ENCODE measurements at places on chromosomes 6 and 20.

- no peak for DNase-seq
Measured at GRCh38 chr6:75656479-75656878, 54.8 kb downstream of the SENP6 start.

DNA sequence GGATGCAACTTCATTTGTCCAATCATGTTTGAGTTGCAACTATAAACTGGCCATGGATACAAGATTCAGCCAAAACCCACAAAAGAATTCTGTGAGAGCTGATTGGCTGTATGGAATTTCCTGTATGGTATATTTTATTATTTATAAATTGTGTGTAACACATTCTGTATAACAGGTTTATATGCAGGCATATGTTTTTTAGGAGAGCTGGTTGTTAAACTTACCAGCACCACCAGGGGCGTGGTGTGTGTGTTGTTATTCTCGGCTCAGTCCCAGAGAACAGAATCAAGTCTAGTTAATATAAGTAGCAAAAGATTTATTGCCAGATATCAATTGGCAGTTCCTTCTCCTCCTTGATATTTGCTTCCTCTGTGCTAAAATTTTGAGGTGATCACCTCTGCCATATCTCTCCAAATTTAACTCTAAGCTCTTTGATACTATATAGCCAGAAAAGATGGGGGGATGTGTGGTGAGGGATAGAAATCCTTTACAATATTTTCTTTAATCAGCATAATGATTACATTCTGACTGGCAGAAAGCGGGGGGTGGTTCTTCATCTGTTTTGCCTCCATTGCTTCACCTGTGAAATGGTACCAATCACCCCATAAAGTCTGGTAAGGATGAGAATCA is 22.9 kb downstream of the CNBD2 start:
- peak; percentile 17 for DNase-seq

- DNase-seq = no peak
Measured at GRCh38 chr20:8414586-8415274, 282.7 kb downstream of the PLCB1 start.

- DNase-seq = peak; percentile 53
Measured at GRCh38 chr6:109793792-109794191, 102.7 kb downstream of the FIG4 start.

DNA sequence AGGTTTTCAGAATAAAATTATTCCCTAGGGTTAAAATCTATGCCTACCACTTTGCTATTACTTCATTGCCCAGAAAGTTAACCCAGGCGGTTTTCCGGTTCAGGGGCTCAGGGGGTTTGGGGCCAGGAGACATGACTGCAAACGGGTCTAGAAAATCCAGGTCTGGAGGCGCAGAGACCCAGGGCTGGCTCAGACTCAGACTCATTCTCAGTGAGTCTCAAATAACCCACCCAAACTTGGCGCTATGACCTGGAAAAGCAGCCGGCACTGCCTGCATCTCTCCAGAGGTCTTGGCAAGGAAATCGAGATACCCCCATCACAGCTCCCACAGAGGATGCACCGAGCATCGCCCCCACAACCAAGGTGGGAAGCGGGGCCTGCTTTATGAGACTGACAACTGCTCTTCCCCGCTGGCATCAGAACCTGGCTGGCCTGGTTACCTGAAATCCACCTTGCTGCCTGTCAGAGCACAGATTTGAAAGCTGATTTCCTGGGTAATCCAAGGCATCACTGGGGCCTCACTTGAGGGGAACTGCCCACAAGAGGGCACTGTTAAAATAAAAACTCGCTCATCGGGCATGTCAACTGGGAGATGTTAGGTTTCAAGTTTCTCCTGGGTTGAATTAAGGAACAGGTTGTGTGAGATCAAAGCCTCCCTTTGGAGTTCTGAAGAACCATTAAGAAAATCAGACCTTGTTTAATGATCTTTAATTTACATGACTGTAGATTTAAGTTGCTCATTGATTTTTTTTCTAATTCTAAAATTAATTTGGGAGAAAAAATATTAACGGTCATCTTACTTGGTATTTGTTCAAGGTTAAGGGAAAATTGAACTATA is 55.1 kb downstream of the KIF16B start:
- DNase-seq = peak; percentile 37

DNA sequence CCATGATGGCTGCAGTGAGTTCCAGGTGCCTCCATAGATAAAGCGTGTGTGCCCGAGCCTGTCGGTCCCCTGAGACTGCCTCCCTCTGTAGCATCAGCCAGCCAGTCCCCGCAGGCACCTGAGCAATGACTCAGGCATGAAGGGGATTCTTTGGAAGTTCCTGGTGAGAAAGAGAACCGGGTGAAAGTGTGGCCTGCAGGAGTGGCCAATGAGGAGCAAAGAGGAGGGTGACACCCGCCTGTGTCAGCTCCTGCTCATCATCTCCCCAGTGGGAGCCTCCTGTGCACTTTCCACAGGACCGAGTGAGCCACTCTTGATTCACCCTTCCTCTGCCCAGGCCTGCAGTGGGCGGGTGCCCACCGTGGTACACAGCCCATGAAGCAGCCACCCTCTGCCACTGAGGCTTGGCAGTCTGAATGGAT is 71.2 kb upstream of the PTPN1 start:
- no peak for DNase-seq

- no peak for DNase-seq
Measured at GRCh38 chr6:153564803-153565202, 433.7 kb upstream of the RGS17 start.

- DNase-seq = no peak
Measured at GRCh38 chr6:154543628-154544027, 33.1 kb upstream of the CNKSR3 start.

GRCh38 chr6:20463396-20463795 is 61.7 kb downstream of the E2F3 start:
- no peak for DNase-seq

- DNase-seq = no peak
Measured at GRCh38 chr6:152173957-152174356, 366.5 kb downstream of the ESR1 start.

GRCh38 chr6:122734529-122735395 is 44.8 kb upstream of the FABP7 start:
- no peak for DNase-seq

GRCh38 chr6:100803264-100804045 is 77.7 kb downstream of the ASCC3 start:
- no peak for DNase-seq

DNA sequence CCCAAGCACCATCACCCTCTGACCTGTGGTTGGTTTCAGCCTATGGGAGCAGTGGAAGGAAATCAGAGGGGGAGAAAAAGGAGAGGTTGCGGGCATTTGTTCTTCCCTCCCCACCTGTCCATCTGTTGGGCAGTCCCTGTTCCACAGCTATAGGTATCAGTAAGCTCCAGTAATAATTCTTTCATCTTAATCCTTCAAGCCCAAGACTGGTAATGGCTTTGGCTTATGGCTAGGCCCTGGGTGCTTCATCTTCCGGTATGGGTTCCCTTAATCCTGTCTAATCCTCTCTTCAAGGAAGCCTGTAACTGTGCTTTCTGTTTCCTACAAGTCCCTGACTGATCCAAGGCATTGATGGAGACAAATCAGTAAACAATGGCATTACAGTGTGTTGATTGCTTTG is 42.2 kb upstream of the STK35 start:
- DNase-seq = no peak

GRCh38 chr6:38118791-38119365 is 299.4 kb downstream of the ZFAND3 start:
- no peak for DNase-seq

- no peak for DNase-seq
Measured at GRCh38 chr6:10269814-10270472, 144.9 kb downstream of the TFAP2A start.

DNA sequence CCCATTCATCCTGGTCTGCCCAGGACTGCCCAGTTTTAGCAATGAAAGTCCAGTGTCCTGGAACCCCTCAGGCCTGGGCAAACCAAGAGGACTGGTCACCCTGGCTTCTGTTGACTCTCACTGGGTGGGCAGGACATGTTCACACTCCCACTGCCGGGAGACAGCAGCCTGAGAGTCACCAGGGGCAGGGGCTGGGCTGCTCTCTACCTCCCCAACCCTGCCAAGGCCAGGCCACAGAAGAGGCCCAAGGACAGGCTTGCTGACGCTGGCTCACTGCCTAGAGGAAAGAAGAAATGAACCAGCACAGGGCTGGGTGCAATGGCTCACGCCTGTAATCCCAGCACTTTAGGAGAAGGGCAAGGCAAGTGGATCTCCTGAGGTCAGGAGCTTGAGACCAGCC is 36.9 kb downstream of the C20orf203 start:
- no peak for DNase-seq

GRCh38 chr20:48738399-48739304 is 89.1 kb downstream of the PREX1 start:
- peak; percentile 95 for DNase-seq

- DNase-seq = no peak
Measured at GRCh38 chr20:48400009-48400408, 427.8 kb downstream of the PREX1 start.

- no peak for DNase-seq
Measured at GRCh38 chr20:8764344-8764962, 304.4 kb upstream of the PLCB4 start.

DNA sequence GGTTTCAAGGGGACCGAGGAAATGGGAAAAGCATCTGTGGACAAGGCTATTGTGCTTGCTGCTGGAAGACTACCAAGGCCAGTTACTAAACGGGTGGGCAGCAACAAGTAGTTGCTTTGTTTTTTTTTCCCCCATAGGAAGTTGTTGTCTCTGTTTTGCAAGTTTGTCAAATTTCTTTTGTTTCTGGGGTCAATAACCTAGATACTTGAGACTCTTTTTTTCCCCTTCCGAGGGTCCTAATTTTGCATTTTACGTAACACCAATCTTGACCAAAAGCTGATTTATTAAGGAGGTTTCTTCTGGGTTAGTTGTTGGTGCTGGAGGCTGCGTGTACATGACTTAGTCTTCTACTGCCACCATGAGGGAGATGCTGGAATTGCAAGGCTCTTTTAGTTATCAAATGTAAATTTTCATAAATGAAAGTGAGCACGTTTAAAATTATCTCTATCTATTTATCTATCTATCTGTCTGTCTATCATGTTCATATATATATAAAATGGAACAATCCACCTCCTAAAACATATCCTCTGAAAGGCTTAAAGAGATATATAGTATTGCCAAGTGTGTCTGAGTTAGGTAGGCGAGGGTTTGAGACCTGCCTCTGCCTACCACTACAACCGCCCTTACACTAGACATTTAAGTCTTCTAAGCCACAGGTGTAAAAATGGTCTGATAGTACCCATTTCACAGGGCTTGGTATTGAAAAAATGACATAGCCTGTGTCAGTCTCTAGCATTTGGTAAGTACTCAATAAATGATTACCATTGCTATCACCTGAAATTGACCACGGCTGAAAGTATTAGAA is 60.2 kb downstream of the GCLC start:
- peak; percentile 78 for DNase-seq

DNA sequence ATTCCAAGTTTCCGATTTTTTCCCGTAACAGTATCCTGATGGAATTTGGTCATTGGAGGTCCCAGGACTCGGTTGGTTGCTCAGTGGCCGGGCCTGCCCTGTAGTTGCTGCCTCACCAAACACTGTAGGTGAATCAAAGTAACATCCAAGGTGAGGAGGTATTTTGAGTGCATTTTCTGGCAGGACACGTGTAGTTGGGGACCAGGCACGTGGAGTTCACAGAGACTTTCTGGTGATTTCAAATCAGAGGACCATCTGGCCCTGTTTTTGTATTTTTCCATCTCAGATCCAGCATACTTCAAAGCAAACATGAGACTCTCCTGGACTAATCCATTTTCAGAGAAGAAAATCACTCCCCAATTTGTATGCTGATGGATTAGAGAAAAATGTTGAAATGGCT is 9.9 kb upstream of the DTD1 start:
- no peak for DNase-seq

DNA sequence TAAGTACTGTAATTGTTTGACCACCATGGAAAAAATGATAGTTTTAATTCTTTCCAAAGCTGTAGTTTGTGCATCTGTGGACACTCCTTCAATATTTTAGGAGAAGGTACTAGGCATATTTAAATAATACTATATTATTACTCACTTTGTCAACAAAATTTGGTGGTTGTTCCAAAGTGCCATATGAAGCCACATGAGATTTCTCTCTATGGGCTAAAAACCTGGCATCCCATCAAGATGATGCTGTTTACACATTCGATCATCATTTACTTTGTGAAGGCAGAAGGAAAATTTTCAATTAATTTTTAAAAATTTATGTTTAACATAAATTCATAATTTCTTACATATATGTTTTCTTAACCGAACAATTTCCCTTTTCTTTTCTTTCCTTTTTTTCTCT is 502.6 kb upstream of the JAG1 start:
- no peak for DNase-seq

DNA sequence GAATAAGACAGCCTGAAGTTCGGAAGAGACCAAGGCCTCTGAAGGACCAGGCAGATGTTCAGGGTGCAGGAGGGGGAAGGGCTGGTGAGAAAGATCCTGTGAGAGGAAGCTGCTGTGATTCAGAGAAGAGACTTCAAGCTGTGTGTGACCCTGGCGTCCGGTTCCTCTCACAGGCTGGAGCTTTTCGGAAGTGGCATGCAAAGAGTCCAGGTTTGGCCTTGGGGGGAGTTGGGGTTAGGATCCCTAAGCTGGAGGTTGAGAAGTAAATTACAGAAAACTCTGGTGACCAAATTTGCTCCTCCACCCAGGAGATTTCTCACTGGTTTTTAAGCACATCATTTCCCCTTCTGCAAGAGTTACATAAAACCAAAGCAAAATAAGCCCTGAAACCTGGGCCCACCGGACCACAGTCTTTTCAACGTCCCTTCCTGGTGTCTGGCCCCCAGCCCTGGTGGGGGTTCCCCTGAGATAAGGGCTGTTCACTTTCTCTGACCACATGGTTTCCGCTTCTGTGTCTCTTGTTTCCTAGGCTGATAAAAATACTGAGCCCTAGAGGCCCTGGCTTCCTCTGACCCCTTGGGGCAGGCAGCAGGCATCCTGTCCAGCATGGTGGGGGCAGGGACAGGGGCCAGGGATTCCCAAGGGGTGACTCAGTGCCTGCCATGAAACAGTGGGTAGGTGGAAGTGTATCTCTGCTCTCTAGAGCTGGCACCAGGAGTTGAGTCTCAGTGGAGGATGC is 12.0 kb upstream of the LTA start:
- peak; percentile 88 for DNase-seq

- DNase-seq = no peak
Measured at GRCh38 chr6:47238456-47238995, 71.2 kb downstream of the TNFRSF21 start.

DNA sequence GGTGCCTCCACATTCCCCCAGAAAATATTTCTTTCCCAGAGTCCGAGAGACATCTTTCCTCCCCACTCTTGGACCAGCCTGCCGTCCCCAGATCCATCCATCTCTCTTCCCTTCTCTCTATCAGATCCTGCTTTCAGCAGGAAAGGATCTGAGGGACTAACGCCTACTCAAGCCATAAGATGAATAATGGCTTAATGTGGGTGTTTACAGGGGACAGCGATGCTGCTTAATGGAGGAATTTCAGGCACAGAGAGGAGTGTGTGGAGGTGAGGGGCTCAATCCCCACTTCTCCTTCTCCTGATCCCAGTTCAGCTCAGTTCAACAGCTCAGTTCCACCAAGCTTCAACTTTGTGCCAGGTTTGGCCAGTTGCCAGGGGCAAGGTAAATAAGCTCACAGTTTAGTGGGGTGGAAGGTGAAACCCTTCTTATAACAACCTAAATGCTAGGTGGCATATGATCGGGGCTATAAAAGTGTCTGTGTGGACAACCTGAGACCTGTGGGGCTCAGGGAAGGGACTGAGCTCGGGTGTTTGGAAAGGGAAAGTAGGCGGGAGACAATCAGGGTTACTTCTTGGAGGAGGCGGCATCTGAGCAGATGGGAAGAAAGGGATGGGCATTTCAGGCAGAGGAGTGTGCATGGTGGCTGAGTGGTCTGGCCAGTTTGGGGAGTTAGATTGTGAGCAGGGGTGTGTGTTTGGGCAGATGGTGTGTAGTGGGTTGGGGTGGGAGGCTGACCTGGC is 55.8 kb downstream of the CDH22 start:
- no peak for DNase-seq
